Hair follicular keratinocyte (primary cell): ENCODE measurements at places on chromosomes 2 and 18. TPM values are rescaled to one million over a fixed set of nuclear protein-coding genes. Genes with fewer than 3 reads are reported as not detected.

WDPCP gene
- 4.1 and 5.0 TPM in 2 replicates for total RNA-seq

PDK1 gene
- total RNA-seq, result 18.0 and 19.8 TPM in 2 replicates

GPR35 gene
- total RNA-seq, result not detected in 2 replicates

TWIST2 gene
- 13.0 and 23.1 TPM in 2 replicates for total RNA-seq

R3HDM1 gene
- total RNA-seq, result 15.0 and 16.3 TPM in 2 replicates

LOXHD1 gene
- total RNA-seq, result not detected in 2 replicates

HEATR5B gene
- total RNA-seq, result 7.0 and 11.6 TPM in 2 replicates

WDR75 gene
- total RNA-seq, result 35.5 and 38.0 TPM in 2 replicates

ARHGAP15 gene
- not detected in 2 replicates for total RNA-seq

FOXI3 gene
- not detected in 2 replicates for total RNA-seq

SPATS2L gene
- total RNA-seq, result 61.2 and 79.7 TPM in 2 replicates

PTRHD1 gene
- total RNA-seq, result 31.9 and 32.5 TPM in 2 replicates

LYPD6B gene
- total RNA-seq, result 1.9 and 4.9 TPM in 2 replicates

ABCB11 gene
- total RNA-seq, result not detected in 2 replicates

FLACC1 gene
- total RNA-seq, result not detected in 2 replicates

SLC8A1 gene
- total RNA-seq, result 6.8 and 9.1 TPM in 2 replicates
